ENCODE measurements at places on chromosomes 2 and 18.

DNA sequence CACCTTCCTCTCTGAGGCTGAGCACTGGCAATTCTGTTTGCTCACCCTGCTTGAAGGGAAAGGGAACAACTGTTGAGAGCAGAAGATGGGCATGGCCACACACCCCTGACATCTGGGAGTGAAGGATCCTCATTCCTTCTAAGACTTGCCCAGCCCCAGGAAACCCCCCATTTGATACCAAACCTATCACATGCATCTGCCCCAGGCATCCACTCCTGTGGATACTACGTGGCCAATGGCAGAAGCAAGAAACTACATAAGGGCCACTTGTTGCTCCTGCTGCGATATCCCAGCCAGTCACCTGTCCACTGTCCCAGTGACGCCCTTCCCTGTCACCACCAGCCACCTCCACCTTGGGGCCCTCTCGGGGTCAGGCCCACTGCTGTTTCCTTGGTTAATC lies 185.2 kb downstream of the SMAD2 start:
- no peak for DNase-seq

DNA sequence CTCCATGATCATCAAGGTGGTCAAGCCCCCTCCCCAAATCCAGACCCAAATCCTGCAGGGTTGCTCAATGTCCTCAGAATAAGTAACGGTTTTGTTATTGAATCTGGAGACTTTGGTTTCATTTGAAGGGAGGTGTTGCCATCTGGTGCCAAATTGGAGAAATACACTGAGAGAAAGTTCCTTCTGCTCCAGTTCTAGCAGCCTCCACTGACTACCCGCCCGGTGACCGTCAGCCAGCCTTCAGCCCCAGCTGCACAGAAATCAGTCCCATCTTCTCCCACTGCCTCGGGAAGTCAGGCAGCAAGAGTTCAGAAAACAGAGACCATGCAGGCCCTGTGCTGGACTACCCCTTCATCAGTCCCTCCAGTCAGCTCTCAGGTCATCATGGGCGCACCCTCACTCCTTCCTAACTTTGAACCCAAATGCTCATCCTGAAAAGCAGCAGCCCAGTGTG lies 38.7 kb downstream of the PKDCC start:
- peak; percentile 70 for DNase-seq

GRCh38 chr2:209773377-209773776 lies 1.7 kb downstream of the UNC80 start:
- no peak for DNase-seq

DNA sequence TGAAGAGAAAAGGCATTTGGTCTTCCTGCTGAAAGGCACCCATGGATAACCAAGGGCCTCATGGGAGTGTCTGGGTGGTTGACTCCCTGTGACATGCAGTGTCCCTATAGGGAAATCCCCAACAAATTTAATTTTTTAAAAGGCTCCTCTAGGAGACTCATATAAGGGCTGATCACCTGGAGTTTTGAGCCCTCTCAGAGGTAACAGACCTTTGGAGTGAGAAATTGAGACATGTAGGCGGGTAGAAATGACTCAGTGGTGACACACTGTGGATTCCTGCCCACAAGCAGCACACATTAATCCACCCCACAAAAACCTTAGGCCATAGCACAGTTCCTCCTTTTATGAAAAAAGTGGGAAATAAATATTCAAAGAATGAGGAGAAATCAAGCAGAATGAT lies 557.0 kb upstream of the CNTNAP5 start:
- DNase-seq = no peak

GRCh38 chr2:16181062-16181740 lies 240.9 kb downstream of the MYCN start:
- DNase-seq = no peak

GRCh38 chr2:215466097-215466909 lies 30.4 kb upstream of the FN1 start:
- DNase-seq = no peak

- no peak for DNase-seq
Measured at GRCh38 chr2:25116956-25117355, 51.4 kb downstream of the POMC start.

GRCh38 chr2:55150834-55151233 lies 81.3 kb downstream of the CLHC1 start:
- no peak for DNase-seq

DNA sequence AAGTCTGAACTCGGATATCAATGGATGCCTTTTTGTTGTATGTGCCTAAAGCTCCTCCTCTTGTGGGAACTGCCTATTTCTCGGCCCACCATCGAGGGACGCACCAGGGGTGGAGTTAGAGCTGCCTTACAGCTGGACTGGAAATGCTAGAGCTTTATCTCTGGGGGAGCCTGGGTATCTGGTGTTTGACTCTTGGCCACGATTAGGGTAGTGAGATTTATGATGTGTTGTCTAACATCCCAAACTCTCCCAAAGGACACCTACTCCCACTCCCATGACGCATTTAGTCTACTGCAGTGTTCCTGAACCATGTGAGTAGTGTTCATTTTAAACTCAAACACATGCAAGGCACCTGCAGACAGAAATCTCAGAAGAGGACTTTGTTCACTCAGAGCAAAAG lies 594.8 kb downstream of the METTL4 start:
- DNase-seq = no peak

GRCh38 chr2:94923196-94923595 lies 52.0 kb downstream of the TEKT4 start:
- DNase-seq = no peak

- no peak for DNase-seq
Measured at GRCh38 chr2:200439981-200440380, 69.9 kb downstream of the KCTD18 start.

DNA sequence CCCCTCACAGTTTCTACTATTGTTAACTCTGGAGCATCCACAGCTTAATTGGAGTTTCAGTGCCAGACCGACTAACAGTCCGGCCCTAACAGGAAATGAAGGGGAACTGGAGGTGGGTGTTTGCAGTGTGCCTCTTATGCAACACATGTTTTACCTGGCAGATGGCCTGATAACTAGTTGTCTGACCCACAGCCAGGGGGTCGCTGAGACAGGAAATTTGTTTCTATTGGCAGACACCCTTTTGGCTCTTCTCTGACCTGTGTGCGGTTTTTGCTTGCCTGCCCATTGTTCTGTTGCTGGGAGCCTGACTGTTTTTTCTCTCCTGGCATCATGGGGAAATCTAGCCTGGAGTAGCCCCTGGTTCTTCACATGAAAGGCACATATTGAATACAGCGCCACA lies 1329.8 kb downstream of the DSC3 start:
- DNase-seq = no peak

- no peak for DNase-seq
Measured at GRCh38 chr2:26485099-26485498, 7.2 kb upstream of the OTOF start.

GRCh38 chr18:68843473-68844089 lies 45.7 kb downstream of the CCDC102B start:
- DNase-seq = no peak

DNA sequence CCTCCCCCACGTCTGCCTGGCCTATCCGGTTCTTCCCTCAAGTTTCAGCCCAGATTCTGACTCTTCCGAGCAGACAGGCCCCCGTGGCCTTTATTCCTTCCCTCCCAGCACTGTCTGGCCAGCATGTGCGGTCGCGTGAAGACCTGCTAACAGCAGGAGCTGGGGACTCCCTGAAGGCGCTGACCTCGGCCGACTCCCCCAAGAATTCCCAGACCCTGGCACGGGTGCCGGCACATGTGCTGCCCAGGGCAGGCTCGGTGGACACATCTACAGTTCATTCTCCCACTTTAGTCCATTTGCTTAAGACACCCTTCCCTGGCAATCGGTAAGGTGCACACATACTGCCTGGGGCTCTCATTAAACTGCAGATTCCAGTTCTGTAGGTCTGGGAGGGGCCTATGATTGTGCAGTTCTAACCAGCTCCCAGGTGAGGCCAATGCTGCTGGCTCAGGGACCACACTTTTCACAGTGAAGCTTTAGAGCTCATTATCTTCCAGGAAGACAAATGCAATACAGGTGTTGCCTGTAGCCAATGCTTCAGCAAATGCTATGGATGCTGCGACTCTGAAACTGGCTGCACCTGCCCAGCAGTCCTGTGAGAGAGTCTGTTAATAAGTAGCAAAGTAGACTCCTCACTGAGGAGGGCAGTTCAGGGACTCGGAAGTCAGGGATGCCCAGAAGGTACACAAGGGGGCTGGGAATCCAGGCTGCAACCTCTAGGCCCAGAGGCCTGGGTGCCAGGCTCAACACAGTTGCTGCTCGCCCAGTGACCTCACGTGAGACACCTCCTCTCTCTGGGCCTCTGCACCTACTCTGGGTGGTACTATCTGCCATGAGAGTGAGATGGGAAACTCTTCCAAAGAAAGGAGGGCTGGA lies 45.4 kb upstream of the TAF1B start:
- DNase-seq = no peak

DNA sequence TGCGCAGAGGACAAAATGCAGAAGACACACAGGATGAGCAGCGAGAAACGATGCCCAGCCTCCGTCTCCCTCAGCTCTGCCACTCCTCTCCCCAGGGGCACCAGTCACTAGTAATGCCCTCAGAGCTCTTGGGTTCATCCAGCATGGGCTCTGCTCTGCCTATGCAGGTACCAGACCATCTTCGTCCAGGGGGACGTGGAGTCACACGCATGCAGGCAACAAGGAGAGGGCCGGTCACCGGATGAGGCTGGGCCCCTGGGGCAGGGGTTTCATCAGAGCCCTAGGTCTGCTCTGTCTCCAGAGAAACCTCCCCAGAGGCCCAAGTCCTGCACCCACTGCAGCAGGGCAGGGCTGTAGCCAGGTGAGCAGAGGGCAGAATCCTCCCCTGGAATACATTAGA lies 23.9 kb downstream of the RAB31 start:
- DNase-seq = no peak

GRCh38 chr18:79944126-79944731 lies 7.2 kb downstream of the SLC66A2 start:
- peak; percentile 44 for DNase-seq

GRCh38 chr2:148021059-148021861 lies at the start of gene MBD5:
TSS of gene MBD5 (plus strand) at chr2:148021091.
- no peak for DNase-seq

DNA sequence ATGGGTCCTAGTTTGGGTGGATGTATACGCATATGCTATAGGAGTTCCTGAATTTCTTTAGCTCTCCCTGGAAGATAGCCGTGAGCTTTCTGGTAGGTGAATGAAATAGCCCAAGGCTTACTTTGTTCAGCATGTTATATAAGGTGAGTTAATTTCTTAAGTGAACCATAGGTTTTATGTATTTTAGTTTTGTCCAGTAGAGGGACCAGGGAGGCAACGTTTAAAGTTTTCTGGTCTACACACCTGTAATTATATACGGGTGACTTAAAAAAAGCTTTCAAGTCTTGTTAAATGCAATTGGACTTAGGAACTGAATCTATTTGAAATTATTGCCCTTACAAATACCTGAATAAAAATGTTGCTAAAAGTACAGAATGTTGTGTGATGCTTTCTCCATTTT lies 402.5 kb upstream of the DDX18 start:
- no peak for DNase-seq

DNA sequence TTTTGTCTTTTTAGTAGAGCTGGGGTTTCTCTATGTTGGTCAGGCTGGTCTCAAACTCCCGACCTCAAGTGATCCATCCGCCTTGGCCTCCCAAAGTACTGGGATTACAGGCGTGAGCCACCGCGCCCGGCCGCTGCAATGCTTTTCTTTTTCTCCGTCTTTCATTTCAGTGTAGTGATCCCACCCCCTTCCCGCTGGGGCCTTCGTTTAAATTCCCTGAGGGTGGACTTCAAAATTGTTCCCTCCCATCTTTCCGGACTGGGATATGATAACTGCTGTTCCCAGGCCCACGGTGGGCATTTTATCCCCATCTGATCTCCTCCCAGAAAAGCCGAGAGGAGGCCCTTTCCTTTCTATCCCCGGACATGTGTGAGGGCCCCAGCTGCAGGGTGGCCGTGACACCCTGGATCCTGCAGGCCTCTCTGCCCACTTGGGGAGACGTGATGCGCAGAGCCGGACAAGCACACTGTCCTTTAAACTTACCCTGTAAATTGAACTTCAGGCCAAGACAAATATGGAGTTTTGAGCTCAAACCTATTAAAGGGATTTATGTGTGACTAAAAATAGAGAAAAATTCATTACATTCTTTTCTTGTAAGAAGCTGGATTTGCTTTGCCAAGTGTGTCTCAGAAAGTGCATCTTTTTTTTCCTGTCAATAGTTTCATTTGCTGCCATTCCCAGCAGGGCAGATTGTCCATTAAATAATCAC lies 54.5 kb upstream of the AFF3 start:
- no peak for DNase-seq

DNA sequence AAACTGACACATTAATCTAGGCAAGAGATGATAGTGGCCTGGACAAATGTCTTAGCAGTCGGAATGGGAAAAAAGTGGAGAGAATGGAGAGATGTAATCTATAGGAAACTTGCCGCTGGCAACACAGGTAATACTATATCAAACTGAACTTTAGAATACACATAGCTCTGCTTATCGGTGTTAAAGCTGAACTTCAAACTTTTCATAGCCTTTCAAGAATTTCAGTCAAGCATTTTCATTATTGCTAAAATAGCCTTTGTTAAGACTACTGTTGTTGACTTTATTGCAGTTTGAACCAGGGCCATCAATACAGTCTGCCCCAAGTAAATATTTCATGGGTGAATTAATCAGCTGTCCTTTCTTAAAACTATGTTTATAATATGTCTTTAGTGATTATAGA lies 12.9 kb upstream of the CHST9 start:
- no peak for DNase-seq

DNA sequence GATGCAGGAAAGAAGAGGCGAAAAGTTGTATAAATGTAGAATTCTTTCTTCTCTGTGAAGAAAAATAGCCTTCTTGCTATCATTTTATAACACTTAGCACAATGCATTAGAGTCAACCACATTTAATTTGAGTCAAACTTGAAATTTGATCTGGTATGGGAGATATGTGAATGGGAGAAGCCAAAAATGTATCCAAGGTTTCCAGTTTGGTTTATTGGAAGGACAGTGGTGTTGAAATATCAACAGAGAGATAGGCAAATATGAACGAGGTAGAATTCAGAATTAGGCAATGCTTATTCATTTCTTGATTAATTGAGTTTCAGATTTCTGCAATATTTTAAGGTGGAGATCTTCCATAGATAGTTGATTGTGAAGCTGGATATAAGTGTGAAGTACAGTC lies 991.9 kb upstream of the CHAC2 start:
- DNase-seq = no peak

DNA sequence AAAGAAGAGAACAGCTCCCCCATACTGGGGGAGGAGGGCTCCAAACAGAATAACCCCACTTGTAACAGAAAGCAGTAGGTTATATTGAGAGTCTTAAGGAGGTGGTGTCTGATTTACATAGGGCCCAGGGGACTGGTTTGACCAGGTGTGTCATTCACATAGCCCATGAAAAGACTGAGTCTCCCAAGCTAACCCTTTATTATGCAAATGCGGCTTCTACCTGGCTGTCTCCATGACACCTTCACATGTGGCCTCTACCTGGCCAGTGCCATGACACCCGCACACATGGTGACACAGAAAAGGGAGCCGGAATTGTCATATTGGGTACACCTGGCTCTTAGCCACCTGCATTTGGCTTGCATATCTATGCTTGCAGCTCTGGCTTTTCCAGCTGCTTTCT lies 1057.2 kb upstream of the PIK3C3 start:
- no peak for DNase-seq

- DNase-seq = no peak
Measured at GRCh38 chr2:120936476-120937334, 201.0 kb downstream of the GLI2 start.

- DNase-seq = no peak
Measured at GRCh38 chr2:181738563-181738962, 58.2 kb upstream of the NEUROD1 start.

- no peak for DNase-seq
Measured at GRCh38 chr2:97739020-97739892, 25.9 kb downstream of the ZAP70 start.
